ENCODE measurements at places on chromosomes 2 and 18.

DNA sequence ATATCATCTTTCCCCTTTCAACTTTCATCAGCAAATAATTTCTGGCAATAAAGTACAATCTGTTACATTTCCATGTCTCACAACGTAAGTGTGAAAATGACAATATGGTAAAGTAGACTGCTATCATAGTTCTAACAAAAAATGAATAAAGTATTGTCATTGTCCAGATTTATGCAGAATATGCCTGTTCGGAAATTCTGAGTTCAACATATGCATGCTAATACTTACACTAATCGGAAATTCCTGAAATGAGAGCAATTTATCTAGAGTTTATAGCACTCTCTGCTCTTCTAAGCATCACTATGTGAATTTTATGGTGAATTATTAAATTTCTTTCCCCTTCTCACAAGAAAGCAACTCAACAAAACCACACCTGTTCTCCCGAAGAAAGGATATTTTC, 8.1 kb downstream of the CWC22 start:
- DNase-seq: no peak

GRCh38 chr2:71749671-71750101, 296.3 kb downstream of the DYSF start:
- no peak for DNase-seq

- no peak for DNase-seq
Measured at GRCh38 chr2:42856891-42857632, 64.7 kb upstream of the HAAO start.

DNA sequence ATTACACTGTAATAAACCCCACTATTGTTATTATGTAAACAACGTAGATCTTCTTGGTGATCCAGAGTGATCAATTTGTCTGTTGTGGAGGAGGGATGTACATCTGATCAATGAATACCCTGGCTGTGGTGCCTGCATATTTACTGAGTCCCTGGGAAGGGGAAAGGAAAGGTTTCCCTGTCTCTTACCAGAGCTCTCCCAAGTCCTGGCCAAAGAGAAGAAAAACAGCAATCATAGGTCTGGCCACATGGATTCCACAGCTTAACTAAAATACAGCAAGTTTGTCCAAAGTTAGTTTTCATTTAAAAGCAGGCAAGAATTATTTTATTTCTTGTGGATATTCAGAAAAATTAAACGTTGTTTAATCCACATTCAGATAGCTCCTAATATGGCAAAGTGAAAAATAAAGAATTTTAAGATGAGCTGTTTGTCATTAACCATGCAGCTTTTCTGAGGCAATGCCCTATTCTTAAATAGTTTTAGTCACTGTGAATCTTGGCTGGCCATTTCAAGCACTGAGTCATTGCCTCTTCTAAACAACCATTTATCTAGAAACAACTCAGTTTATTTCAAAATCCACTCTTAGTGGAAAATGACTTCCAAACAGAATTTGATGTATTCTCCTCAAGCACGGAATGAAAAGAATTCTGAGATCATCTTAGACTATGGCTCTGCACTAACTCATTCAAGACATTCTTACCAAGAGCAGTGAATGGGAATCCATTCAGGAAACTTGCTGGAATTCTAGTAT, 1004.4 kb upstream of the CDH2 start:
- DNase-seq: no peak

- no peak for DNase-seq
Measured at GRCh38 chr2:144004742-144005141, 515.2 kb downstream of the ZEB2 start.

- no peak for DNase-seq
Measured at GRCh38 chr2:11798701-11799435, 52.4 kb downstream of the LPIN1 start.

DNA sequence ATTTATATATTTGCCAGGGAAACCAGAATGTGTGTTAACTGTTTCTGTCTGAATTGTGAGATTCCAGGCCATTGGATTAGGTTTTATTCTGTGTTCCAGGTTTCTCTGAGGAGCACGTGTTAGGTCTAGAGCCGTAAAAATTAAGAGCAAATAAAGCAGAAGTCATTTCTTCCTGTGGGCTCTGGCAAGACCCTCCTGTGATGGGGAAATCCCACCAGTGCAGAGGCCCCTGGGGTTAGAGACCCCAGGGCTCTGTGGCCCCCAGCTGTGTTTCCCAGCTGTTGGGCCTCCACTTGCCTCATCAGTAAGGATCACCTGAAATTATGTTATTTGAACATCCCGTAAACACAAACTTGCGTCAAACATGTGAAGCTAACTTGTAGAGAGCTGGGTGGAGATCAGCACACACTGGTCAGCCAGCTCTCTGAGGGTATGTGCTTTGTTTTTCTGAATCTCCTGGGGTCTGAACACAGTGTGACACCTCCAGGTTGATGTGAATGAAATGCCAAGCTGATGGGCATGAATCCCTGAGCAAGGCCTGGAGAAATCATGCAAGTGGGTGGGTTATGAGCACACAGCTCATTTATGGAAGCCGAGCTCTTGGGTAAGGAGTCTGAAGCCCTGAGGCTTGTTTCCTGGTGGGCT, 50.3 kb downstream of the HK2 start:
- no peak for DNase-seq

DNA sequence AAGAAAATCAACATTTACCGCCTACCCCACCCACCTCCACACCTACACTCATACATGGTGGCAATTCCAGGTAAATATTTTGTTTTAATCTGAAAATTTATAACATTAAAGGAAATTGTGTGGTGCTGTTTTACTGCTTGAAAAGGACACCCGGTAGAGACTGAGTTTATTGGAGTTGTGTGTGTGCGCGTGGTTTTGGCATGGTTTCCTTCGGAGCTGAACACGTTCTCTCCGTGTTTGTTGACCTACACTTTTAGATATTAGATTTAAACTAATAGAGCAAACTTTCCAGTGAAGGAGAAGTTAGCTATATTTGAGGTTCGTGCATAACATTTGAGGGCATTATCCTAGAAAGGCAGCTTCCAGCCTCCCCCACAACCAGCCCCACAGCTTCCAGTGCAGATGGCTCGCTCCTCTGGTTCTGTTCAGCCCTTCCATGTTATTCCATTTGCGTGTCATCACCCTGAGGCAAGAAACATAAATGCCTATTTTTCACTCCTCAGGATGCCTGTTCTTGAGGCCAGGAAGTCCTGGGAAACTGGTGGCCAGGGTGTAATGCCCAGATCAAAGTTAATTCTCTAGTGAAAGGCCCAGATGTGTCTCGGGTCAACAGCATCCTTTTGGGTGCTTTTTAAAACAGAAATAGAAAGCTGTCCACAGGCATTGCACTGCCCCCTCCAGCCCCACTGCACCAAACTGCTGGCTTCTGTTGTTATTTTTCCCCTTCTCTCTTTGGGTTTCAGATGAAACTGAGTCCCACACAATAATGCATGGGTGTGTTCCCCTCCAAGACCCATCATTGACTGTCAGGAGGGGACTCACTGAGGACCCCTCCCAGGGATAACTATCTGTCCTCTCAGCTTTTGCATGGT, 190.2 kb downstream of the SETBP1 start:
- DNase-seq: no peak

- no peak for DNase-seq
Measured at GRCh38 chr2:210792000-210792399, 235.6 kb downstream of the CPS1 start.
